ENCODE measurements at places on chromosomes 6 and 20. TPM values are rescaled to one million over a fixed set of nuclear protein-coding genes. Genes with fewer than 3 reads are reported as not detected.

Gene DNAH8
- polyA plus RNA-seq = under 0.01 TPM

Gene PRRT1
- polyA plus RNA-seq = 1.2 TPM

Gene TCEA2
- 98.9 TPM for polyA plus RNA-seq

Gene RAB22A
- 10.7 TPM for polyA plus RNA-seq

Gene SOBP
- 0.21 TPM for polyA plus RNA-seq

Gene EPPIN
- polyA plus RNA-seq = not detected

Data from SK-N-SH (cell line).